Effector CD4-positive, alpha-beta T cell (primary cell): ENCODE measurements at places on chromosomes 11 and 22.

- DNase-seq, result no peak
Measured at GRCh38 chr11:14635546-14635945, 8.1 kb upstream of the PDE3B start.

DNA sequence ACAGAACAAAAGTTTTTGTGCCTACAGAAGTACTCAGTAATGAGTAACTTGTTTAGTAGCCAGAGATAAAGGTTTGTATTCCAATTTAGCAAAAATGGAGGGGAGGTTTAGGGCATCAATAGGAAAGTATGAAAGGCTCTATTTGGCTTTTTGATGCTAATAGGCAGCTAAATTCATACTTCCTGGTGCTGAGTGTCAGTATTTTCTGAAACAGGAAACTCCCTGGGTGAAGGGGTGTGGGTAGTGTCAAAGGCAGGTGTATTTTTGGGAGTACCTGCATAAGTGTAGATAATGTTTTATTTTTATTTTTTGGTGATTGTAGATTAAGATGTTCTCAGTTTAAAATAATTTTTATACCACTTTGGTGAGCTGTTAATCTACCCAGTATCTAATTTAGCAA lies 29.3 kb upstream of the MMP7 start:
- DNase-seq, result no peak

DNA sequence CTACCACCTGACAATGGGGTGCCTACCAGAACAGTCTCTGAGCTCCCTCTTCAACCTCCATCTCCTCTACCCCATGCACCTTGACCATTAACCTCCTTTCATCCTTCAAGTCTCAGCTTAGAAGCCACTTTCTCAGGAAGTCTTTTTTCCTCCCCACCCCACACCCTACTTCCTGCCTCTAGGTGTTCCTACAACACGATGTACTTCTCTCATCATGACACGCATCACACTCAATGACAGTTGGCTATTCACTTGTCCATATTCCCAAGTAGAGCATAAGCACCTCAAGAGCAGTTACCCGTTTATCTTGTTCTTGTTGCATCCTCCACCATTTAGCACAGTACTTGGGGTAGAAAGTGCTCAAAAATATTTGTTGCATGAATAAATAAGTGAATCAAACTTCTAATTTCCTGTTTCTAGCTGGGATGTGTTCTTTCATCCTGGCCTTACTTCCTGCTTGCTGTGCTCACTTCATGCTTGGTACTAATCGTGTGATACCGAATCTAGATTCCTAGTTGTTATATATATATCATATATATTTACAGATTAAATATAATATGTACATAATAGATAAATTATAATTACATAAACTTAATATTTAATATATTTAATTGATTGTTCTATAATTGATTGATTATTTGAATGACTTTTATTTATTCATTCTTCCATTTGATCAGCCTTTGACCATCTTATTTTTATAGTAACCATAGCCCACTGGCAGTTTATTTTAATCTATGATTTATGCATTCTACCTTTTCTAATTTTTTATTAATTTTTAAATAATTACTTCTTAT lies 177.5 kb upstream of the TMEM45B start:
- no peak for DNase-seq

- DNase-seq, result no peak
Measured at GRCh38 chr22:47388778-47389177, 626.3 kb downstream of the TBC1D22A start.

- peak; percentile 42 for DNase-seq
Measured at GRCh38 chr11:34356913-34357700, 703 bp downstream of the ABTB2 start.

- no peak for DNase-seq
Measured at GRCh38 chr11:15309296-15309695, 194.6 kb downstream of the INSC start.

GRCh38 chr11:73270016-73270854 lies 1.9 kb upstream of the P2RY6 start:
- no peak for DNase-seq

GRCh38 chr11:17652556-17652955 lies 66.8 kb upstream of the MYOD1 start:
- no peak for DNase-seq

GRCh38 chr22:32684822-32685187 lies 116.7 kb upstream of the TIMP3 start:
- DNase-seq, result no peak

DNA sequence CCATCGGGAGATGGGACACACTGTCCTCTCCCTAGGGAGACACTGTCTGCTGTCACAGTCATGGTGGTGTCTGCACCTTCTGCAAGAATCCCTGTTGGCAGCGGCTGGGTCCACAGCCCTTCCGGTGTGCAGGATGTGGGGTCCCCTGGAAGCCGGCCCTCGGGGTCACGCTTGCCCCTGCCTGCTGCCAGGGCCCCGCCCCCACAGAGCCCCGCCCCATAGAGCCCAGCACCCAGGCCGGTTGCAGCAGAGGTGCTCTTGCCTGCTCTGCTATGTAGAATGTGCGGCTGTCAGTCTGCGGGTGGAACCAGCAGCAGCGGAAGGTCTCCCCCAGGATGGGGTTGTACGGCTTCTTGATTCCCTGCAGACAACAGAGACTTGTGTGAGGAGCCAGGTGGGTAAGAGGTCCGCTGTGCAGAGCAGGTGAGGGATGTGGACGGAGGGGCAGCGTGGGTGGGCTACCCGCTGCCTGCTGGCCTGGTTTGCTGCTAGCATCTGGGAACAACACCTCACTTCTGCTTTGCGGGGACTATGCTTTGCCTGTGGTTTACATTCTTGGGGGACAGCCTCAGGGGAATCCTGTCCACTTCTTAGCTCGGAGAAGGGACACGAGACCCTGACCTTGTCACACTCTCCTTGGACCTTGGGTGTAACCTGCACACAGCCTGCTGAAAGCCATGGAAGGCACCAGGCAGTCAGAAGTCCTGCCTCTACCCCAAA lies 44.9 kb upstream of the CARS1 start:
- DNase-seq, result no peak

GRCh38 chr11:75223954-75224643 lies 16.5 kb upstream of the TPBGL start:
- DNase-seq, result no peak

DNA sequence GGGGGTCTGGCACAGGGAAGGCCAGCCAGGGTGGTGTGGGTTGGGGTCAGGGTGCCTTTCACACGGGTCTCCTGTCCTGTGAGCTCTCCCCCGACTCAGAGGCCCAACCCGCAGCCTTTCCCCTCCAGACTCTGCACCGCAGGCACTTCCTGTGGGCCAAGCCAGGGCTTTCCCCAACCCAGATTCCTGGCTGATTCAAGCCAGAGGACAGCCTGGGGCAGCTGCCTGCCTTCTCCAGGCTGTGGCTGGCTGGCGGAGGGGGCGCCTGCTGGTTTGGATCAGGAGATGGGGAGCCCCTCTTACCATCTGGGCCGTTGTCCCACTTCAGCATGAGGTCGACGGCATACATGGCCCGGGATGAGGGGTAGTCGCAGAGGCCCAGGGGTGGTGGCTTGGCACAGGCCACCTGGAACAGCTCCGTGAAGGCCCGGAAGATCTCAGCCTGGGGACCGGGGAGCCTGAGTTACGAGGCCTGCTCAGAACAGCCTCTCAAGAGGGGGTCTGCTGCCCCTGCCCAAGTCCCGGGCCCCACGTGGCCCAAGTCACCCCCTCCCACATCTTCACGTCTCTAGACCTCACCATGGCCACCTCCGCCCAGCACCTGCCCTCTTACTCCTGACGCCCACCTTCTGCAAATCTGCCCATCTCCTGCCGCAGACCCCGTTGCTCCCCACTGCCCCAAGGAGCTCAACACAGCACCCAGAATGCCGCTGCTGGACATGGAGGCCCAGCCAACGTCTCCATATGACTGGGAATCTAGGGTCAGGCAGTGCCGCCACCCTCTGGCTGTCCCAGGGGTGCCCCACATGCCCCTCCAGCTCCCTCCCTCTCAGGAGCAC lies 17.3 kb downstream of the TSPO start:
- no peak for DNase-seq

DNA sequence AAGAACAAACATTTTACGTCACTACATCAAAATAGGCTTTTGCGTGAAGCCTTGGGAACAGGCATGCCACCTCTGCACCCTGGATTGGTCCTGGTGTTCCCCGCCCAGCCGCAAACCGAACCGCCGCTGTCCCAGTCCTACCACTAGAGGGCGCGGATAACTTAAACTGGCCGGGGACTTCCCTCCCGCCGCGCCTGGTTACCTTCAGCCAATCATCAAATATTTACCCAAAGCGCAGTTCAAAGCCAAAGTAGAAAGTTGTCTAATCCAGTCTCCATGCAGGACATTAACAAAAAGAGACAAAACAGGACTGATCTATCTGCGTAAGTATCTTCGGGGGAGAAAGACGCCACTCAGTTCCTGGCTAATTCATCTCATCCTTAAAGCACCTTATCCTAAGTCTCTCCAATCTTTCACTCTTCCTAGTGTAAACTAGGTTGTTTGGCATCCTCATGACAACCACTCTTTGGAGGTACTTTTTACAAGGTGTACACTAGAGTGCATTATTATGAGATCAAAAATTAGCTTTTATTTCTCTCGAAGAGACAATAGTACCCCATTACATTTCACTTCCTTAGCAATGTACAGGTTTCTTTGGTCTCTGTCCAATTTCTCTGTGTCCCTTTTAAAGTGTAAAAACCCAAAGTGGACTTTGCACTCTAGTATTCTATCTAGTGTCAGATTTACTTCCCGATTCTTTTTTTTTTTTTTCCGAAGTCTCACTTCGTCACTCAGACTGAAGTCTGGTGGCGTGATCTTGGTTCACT lies 3.9 kb upstream of the CRY2 start:
- DNase-seq, result peak; percentile 89

DNA sequence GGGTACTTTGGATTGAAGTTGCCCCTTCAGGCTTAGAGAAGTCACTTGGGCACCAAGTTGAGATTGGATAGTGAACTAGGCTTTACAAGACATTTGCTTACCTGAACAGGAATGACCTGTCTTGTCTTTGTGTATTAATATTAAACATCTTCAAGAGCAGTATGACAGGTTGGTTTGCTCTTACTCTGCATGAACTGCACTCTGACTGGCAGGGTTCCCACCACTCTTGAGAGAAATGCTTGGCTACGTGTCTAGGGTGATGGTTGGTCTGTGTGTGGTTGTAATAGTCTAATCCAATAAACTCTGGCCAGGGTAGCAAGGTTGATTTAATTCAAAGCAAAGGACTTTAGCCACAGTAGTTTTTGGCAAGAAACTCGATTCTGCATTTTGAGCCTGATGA lies 20.1 kb upstream of the SPTBN2 start:
- DNase-seq, result no peak
